Activated CD4-positive, CD25-positive, alpha-beta regulatory T cell treated with anti-CD3 and anti-CD28 coated beads, Interleukin-2, amount 50 U/mL, for 72 hours (primary cell): ENCODE measurements at places on chromosomes 1 and 21.

DNA sequence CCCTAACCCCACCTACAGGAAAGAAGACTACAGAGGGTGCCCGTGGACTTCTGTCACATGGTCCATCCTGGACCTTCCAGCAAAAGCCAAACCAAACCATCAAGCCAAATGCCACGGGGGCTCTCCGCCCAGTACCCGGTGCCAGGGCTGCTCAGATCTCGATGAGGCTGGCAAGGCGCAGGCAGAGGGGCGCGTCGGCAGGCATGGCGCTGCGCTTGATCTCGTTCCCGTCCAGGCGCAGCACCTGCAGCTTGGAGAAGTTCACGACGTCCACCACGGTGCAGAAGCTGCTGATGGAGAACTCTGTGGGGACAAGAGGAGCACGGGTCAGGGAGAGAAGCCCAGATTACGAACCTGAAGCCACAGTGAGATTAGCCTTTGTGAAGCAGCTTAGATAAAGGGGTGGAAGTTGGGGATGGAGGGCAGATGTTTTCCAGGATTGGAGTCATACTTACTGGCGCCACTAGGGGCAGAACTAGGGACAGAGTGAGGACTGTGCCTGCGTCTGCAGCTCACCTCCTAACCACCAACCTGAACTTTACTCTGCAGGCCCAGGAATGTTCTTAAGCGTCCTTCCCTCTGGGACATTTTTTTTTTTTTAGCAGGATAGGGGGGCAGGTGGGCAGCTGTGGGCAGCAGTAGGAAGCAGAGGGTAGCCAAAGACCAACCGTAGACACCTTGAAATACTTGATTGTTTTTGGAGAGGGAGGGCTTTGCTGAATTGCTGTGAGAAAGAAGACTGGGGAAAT is 8.6 kb downstream of the FMOD start:
- DNase-seq = no peak

DNA sequence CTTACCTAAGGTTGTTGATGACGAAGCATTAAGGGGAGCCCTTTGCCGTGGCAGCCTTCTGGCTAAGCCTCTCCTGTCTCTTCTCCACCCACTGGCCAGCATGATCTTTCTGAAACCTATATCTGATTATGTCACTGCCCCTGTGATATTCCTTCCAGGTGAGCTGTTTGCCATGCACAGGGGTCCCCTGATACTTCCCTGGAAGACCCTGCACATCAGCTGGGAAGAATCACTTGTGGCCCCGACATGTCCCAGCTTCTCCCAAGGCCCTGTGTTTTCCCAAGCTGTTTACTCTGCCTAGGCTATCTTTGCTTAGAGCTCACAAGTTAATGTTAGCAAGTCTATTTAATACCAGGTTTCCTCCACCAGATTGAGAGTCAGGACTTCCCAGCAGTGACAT is 12.3 kb downstream of the RD3 start:
- no peak for DNase-seq

DNA sequence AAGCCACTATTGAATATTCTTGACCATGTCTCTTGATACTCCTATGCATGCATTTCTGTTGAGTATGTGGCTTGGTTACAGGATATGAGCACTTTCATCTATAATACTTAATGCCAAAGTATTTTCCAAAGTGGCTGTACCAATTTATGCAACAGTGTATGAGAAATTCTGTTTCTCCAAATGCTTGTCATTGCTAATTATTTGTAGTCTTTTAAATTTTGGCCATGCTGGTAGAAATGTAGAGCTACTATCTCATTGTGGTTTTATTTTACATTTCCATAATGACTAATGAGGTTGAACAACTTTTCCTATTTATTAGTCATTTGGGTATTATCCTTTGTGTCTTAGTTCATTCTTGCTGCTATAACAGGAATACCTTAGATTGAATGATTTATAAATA is 71.4 kb upstream of the TSPAN2 start:
- DNase-seq = no peak

DNA sequence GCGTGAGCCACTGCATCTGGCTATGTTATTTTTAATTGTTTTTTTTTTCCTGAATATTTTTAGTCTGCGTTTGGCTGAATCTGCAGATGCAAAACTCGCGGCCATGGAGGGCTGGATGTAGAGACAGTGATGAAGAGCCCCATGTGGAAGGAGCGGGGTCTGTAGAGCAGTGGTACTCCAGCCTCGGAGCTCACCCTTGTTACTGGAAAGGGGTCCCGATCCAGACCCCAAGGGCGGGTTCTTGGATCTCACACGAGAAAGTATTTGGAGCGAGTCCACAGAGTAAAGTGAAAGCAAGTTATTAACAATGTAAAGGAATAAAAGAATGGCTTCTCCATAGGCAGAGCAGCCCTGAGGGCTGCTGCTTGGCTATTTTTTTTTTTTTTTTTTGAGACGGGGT is 2.7 kb downstream of the TRPM2 start:
- no peak for DNase-seq

DNA sequence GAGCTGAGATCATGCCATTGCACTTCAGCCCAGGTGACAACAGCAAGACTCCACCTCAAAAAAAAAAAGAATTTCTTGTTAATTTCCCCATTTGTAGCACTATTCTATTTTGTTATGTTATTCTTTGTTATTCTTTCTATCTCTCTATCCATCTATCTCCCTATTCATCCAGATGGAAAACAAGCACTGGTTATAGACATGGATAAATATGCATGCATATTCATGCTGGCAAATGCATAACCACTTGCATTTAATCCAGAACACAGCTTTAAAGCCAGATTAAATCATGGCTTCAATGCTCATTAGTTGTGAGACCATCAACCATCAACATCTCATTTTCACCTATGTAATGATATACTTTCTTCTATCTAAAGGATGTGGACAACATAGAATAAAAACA is 21.5 kb upstream of the KLHL20 start:
- DNase-seq = no peak

DNA sequence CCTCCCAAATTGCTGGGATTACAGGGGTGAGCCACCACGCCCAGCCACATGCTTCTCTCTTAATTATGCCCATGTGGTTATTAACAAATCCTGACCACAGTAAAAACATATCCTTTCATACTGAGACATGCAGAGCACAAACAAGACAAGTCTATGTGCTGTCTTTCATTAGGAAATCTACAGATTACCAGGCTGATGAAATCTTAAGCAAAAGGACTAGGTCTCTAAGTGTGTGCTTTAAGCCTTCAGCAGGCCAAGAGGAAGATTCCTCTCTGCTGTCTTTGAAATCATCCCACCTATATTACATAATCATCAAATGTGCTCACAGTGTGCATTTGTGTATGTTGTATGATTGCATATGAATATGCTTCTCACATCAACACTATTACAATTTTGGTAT is 419.3 kb downstream of the KCTD3 start:
- no peak for DNase-seq

DNA sequence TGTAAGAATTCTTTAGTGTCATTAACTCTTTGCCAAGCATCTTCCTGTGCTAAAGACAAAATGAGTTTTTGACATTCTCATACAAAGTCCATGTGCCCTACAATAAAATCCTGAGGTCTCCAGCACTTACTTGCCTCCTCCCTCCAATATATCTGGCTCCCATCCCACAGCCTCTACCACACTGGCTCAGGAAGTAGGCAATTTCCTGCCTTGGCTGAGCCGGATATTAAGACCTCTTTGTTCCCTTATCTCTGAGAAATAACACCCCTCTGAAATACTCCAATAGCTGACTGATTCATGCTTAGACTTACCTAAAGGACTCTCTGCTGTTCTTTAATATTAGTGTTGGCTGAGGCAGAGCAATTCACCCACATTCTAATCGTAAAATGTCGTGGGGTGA is 37.6 kb upstream of the GORAB start:
- DNase-seq = no peak

DNA sequence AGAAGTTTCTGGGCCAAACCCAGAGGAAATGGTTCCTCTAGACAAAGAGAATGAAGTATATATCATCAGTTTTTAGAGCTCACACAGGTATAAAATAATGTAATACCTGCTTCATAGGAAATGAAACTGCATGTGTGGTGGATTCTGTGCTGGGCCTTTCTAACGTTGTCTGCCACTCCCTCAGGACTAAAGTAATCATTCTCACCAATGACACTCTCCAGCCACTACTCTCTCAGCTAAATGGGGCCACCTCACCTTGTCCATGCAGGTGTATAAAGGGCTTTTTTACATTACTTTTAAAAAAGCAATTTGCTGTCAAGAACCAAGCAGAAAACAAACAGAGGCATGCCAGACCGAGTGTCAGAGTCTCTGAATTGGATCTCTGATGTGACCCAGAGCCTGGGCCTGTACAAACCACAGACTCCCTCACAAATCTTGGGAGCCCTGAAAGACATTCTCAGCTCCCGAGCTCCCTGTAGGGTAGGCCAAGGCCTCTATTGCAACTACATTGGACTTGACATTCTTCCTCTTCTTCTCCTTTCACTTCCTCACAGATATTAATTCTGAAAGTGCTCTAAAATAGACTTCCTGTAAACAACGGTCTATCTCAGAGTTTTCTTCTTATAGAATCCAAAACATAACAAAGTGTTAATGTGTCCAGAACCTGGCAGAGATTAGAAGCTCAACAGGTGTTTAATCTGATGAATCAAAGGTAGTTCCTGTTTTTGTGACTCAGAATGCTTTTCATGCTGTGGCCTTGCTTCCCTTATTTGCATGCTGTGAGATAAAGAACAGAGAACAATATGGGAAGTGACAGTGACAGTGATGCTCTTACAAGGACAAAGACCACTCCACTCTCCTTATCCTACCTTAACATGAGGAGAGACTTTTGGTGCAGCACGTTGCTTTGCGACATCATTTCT is 8.6 kb downstream of the AIM2 start:
- DNase-seq = no peak
